ENCODE measurements at places on chromosomes 3 and 15.

DNA sequence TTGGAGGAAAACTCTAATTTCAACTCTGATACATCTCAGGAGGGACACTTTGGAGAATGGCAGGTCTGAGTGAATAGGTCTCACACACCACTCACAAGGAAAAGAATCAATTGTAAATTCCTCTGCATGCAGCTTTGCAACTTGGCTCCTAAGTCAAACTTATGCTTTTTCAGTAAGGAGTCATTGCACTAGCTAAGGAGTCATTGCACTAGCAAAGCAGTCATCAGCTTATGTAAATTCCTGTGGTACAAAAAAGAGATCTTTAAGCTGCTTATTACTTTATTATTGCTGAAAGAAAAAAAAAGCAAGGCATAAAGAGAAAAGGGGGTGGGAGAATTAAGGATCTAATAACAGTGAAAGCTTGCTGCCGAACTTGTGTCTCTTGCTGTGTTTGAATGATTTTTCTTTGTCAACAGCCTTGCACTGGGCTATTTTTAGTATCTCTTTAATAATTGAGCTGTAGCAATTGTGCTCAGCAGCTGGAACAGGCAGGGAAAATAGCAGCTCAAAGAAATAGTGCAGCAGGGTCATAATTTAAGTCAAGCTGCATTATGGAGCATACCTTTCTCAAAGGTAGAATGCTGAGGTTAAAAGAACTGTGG lies 154.3 kb upstream of the ARPP21 start:
- no peak for DNase-seq

- DNase-seq, result no peak
Observed at GRCh38 chr3:82208002-82208710, 446.7 kb upstream of the GBE1 start.

DNA sequence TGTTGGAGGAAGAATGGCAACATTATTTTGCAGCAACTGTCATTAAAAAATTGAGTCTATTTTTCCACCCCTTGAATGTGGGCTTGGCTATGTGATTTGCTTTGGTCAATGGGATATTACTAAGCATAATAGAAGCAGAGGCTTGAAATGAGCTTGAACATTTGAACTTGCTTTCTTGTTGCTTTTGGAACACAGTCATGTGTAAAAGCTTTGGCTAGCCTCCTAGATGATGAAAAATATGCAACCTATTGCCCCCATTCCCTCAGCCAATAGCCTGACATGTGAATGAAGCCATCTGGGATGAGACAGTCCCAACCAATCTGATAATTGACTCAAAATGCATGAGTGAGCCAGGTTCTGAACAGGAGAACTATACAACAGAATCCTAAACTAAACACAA lies 78.4 kb downstream of the PLSCR2 start:
- no peak for DNase-seq

DNA sequence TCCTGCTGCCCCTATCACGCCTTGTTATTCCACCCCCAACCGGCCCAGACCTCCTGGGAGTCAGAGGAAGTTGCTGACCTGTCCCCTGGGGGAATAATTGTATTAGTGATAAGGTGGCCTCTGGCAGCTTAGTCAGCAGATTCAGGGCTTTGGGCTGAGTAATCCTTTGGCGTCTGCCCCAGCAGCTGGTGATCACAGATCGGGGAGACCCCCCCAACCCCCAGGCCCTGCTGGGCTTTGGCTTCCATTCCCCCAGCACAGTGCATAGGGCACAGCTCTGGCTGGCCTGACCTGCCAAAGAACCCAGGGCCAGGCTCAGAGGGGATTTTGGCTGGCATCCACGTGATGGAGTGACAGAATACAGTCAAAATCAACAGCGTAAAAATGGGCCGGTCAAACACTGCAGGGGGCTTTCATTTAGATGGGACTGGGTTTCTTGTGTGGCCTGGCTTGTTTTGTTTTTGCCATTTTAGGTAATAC lies 3.9 kb upstream of the NR2E3 start:
- no peak for DNase-seq

GRCh38 chr3:68004091-68004490 lies 349.7 kb upstream of the SUCLG2 start:
- no peak for DNase-seq

GRCh38 chr3:98601180-98601579 lies 7.8 kb upstream of the CPOX start:
- no peak for DNase-seq

- DNase-seq, result no peak
Observed at GRCh38 chr15:39102431-39102830, 478.4 kb upstream of the THBS1 start.

GRCh38 chr3:51544011-51544775 lies 5.7 kb downstream of the RAD54L2 start:
- no peak for DNase-seq

GRCh38 chr3:194953291-194953690 lies 267.6 kb downstream of the FAM43A start:
- DNase-seq, result no peak

DNA sequence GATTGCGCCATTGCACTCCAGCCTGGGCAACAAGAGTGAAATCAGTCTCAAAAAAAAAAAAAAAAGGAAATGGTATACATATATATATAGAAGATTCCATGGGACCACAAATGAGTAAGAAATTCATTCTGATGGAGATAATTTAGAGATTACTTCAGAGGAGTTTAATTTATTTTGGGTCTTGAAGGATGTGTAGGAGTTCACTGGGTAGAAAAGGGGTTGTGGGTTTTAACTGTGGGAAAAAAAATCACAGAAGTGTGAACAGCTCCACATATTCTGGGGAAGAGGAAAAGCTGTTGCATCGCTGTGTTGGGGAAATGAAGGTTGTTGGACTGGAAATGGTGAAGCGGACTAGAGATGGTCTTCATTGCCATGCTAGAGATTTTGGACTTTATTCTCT lies 4.1 kb upstream of the ICE2 start:
- DNase-seq, result no peak

DNA sequence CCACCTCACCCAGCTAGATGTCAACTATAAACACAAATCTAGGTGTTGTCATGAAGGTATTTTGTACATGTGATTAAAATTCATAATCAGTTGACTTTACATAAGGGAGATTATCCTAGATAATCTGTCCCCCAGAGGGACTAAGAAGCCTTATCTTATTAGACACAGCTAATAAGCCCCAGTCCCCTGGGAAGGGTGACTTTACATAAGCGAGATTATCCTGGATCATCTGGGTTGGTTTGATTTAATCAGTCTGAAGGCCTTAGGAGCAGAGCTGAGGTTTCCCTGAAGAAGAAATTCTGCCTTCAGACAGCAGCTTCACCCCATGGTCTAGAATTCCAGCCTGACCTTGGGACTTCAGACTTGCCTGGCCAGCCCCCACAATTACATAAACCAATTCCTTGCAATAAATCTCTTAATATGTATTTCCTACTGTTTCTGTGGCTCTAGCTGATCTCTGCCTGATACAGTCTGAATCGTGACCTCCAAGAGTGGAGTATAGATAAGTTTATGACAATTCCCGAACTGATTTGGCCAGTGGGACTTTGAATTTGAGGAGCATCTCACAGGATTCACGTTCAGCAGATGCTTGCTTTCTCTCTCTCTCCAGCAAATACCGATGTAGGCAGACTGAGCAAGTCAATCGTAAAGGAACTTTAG lies 66.5 kb downstream of the MRPL46 start:
- no peak for DNase-seq

GRCh38 chr3:42749753-42750231 lies 23.3 kb downstream of the CCDC13 start:
- no peak for DNase-seq

GRCh38 chr3:108959017-108959416 lies 5.3 kb upstream of the GUCA1C start:
- no peak for DNase-seq

DNA sequence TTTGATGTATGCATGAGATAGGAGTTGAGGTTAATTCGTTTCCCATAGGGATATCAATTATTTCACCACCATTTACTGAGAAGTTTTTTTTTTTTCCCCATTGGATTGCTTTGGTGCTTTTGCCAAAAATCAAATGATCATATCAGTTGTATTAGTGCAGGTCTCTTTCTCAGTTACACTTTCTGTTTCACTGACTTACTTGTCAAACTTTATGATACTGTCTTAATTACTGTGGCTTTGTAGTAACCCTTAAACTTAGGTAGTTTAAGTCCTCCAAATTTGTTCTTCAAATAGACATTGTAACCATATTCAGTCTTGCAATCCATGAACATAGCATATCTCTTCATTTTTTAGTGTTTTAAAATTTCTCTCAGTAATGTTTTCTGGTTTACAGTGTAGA lies 259.9 kb upstream of the SLCO3A1 start:
- DNase-seq, result no peak

DNA sequence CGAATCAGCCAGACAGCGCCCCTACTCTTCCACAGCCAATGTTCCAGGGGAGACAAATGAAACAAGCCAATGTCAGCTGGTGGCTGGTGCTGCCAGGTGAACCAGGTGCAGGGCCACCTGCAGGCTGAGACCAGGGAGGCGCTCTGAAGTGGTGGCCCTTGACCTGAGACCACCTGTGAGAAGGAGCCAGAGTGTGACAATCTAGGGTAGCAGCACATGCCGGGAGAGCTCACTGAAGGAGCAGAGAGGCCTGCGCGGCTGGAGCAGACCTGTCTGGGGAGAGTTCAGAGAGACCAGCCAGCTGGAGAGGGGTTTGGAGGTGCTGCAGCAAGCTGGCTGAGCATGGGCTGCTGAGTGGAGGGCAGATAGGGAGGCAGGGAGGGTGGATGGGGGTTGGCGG lies 693 bp upstream of the STAB1 start:
- no peak for DNase-seq

GRCh38 chr3:30611613-30612436 lies 5.4 kb downstream of the TGFBR2 start:
- DNase-seq, result no peak

DNA sequence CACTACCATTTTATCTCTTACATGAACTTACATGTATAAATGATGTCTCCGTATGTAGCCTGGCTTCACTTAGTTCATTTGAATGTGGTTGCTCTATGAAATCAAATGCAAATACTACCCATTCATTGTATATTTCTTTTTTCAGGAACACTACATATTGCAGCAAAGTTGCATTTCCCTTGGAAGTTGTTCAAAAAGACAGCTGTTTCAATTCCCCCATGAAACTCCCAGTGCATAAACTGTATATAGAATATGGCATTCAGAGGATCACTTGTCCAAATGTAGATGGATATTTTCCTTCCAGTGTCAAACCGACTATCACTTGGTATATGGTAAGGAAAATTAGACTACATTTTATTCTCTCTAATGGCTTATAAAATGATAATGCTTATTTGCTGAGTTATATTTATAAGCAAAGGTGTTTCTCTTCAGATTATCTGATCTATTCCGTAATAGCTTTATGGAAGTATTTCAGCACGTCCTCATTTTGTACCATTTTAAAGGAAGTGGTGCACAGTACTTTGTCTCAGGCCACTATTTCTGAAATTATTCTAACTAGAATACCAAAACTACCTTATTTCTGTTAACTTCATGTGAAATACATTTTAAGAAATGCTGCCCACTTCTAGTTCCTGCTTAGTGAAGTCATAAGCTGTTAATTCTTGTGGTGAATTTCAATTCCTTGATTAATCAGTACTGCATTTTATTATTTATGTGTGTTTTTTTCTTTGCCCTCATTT lies 95.1 kb downstream of the IL1RAP start:
- DNase-seq, result no peak

- no peak for DNase-seq
Observed at GRCh38 chr3:186882150-186882524, 39.6 kb downstream of the ADIPOQ start.

- DNase-seq, result no peak
Observed at GRCh38 chr3:53695324-53695690, 150.9 kb downstream of the CHDH start.
